ENCODE measurements at places on chromosomes 12 and 14.

GRCh38 chr14:97137705-97138104 lies 340.5 kb downstream of the VRK1 start:
- DNase-seq = no peak

- DNase-seq = no peak
Observed at GRCh38 chr12:45076417-45077026, 25.6 kb upstream of the DBX2 start.

GRCh38 chr14:54105406-54105805 lies 148.8 kb upstream of the BMP4 start:
- no peak for DNase-seq

DNA sequence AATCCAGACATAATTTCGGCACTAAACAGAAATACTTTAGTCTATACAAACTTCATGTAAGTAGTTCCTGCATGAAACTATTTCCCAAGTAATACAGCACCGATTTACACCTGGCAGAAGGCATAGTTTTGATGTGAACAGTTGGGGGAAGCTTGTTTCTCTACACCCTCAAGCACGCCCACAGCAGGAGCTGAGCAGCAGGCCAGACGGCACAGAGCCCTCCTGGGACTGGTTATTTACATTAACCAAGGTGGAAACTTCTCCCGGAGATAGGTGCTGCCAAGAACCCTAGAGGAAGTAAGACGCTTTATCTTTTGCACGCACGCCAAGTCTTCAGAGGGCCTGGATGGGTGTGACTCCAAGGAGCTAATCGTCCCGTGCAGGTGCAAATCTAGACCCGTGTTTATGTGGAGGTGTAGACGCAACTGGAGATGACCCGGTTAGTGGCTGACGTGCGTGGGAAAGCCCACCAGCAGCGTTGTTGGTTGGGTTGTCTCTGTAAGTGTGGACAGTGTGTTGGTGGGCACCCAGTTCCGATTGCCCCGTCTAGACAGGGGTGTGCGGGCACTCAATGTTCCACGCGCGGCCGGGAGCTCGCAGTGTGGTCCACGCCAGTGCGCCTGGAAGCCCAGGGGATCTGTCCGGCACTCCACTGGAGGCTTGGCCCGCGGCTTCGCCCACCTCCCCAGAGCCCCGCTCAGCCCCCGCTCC lies 767 bp upstream of the TCP11L2 start:
- DNase-seq = no peak

DNA sequence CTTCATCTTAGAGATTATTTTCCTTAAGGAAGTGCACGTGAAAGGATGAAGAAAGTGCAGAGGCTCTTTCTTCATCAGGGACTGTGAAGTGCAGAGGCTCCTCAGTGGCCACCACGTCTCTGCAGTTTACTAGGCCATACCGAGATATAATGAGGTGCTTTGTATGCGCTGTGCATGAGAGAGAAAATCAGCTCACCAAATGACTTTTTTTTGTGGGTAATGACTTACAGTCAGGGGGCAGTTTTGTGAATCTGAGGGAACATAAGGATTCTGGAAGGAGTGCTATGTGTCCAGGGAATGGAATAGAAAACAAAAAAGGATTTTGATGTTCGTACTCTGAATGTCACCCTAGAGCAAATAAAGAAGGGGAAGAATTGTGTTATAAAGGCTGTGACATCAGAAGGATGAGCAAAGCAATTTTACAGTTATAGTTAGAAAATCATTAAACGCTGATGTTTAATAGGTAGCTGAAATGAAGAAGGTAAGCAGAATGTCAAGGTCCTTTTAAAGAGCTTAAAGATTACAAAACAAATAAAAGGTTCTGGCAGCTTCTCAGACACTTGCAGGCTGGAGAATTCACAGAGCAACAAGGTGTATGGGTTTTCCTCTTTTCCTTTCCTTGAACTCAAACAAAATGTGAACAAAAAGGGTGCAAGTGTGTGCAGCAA lies 247.5 kb upstream of the NOVA1 start:
- no peak for DNase-seq

DNA sequence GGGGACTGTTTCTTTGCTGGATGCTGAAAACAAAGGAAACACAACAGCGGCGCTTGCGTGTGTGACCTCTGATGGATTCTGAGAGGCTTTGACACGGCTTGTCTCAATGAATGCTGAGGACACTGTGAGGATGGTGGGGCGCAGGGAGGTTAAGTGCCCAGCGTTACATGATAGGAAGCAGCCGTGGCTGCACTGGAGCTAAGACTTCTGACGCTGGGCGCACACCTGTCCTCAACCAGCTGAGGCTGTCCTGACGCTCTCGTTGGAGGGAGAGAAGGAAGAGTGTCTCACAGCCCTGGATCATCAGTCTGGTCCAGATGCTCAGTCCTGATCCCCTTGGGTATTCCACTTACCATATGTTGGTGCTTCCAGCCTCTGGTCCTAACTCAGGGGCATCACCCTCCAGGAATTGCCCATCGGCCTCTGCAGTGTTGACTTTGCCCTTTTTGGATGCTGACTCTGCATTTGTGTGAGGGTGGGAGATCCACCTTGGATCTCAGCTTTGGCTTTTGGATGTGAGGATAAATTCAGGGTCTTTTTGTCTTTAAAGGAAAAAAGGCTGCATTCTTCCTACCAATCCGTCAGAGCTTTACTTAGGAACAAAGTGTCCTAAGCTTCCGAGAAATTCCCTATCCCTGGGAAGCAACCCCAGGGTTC lies 125.2 kb downstream of the ZNF664 start:
- DNase-seq = no peak

GRCh38 chr14:68208626-68209317 lies 389.2 kb downstream of the RAD51B start:
- DNase-seq = no peak

- no peak for DNase-seq
Observed at GRCh38 chr12:46442239-46442638, 69.7 kb upstream of the SLC38A2 start.

DNA sequence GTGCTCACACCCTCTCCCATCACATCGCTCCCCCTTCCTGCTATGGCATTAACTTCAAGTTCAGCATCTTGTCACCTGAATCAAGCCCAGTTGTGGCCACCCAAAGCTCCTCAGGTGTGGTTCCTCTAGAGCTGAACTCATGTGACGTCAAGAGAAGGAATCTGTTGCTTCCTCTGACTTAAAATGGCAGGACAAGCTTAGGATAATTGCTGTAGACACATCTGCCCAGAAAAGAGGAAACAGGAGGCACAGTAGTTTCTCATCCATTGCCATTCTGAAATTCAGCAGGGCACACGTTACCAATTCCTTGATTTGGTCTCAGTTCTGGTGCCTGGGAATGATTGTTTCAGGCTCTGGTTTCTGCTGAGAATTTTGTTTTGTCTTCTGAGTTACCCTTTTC lies 52.1 kb downstream of the RCOR1 start:
- DNase-seq = no peak

DNA sequence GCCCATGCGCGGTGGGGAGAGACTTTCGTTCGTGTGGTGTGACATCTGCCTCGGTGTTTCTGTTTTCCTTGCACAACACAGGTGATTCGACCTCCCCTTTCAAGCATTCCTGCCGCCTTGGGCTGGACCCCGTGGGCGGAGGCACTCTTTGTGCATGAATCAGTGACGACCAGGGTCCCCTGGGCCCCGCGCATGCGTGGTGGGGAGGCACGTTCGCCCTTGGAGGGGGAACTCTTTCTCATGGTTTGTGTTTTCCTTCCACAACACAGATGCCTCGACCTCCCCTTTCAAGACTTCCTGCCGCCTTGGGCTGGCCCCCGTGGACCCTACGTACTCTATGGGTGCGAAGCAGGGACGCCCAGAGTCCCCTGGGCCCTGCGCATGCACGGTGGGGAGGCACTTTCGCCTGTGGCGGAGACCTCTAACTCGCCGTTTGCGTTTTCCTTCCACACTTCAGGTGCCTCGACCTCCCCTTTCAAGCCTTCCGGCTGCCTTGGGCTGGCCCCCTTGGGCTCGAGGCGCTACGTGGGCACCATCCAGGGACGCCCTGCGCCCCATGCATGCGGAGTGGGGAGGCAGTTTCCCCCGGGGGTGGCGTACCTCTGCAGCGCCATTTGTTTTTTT lies 340.9 kb downstream of the ALG10 start:
- DNase-seq = no peak

DNA sequence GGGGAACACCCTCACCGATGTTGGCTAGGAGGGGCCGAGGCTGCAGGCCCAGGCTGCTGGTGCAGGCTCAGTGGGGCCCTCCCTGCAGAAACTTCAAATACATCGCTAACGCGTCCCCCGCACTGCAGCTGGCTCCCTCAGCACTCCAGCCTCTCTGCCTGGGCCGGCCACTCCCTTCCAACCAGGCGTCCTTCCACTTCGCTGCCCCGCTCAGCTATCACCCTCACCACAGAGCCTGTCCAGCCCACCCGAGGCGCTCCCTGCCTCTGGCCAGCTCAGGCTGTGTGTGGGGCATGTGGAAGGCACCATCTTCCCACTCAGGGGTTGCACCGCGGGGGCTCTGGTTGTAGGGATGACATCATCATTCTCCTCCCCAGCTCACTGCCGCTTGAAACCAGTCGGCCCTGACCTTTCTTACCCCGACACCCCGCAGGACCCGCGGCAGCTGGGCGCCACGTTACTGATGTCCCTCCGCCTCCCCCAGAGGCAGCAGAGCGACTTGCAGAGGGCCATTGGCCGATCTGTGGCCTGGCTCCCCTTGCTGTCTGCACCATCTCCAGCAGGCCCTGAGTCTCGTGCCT lies 199.9 kb upstream of the RTL1 start:
- no peak for DNase-seq

DNA sequence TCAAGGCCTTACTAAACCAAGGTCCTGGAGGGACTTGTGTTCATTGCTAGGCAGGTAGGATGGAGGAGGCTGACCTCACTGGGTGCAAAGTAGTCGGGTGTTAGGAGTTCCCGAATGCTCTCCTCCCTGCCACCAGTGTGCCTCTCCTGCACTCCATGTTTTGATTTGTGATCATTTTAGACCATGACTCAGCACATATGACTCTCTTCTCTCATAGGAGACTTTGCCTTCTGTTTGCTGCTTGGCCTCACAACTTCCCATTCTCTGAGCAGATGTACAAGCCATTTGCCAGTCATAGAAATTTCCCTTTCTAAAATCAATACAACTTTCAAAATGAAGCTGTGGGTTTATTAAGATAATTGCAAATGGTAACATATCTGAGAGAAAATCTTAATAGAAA lies 46.6 kb upstream of the LRIG3 start:
- DNase-seq = no peak

DNA sequence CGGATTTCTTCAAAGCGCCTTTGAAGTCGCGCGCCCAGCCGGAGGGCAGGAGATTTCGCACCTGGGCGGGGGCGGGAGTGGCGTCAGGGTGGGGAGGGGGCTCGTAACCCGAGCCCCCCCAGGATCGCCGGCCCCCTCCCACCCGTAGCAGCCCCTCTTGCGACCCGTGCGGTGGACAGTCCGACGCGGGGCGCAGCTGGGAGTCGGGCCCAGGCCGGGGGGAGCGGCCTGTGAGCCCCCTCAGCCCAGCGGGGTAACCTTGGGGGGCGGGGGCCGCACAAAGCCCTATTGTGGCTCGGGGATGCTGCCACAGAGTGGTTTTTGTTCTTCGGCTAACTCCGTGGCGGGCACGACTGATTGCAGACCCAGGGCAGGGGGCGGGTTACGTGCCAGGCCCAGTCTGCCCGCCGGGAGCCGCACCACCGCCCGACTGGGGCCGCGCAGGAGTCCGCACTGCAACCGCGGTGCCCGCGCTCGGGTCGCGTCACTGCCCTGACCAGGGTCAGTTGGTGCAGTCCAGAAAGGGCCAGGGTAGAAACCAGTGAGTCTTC lies 4.2 kb upstream of the AAAS start:
- peak; percentile 48 for DNase-seq

DNA sequence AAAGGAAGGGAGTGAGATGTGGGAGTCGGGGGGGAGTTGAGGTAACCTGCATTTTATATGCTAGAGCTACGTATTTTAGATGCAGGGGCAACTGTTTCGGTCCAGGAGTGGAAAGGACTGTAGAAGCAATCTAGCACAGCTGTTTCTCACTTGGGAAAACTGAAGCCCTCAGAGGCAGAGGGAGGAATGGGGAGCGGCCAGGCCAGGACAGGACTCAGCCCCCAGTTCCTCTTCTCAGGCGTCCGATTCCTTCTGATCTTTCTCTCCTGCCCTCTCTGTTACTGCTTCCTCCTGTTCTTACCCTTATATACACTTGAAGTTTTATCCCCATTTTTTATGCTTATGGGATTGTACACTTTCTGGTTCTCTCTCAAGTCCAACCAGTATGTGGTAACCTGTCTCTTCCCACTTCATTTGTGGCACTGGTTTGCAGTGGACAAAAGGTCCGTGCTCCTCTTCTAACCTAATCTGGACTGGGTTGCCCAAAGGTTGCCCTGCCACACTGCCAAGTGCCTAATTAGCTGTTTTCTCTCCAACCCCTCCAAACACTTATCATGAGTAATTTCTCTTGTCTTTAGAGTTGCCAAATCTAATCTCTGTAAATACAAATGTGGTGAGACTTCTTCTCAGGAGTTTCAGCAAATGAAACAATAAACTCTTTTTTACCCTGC lies 16.2 kb downstream of the LPCAT3 start:
- DNase-seq = peak; percentile 21

- DNase-seq = no peak
Observed at GRCh38 chr12:126488806-126489205, 1423.6 kb downstream of the AACS start.

- no peak for DNase-seq
Observed at GRCh38 chr12:106717673-106718072, 56.8 kb upstream of the RIC8B start.

- no peak for DNase-seq
Observed at GRCh38 chr12:59408431-59408830, 187.4 kb upstream of the SLC16A7 start.

DNA sequence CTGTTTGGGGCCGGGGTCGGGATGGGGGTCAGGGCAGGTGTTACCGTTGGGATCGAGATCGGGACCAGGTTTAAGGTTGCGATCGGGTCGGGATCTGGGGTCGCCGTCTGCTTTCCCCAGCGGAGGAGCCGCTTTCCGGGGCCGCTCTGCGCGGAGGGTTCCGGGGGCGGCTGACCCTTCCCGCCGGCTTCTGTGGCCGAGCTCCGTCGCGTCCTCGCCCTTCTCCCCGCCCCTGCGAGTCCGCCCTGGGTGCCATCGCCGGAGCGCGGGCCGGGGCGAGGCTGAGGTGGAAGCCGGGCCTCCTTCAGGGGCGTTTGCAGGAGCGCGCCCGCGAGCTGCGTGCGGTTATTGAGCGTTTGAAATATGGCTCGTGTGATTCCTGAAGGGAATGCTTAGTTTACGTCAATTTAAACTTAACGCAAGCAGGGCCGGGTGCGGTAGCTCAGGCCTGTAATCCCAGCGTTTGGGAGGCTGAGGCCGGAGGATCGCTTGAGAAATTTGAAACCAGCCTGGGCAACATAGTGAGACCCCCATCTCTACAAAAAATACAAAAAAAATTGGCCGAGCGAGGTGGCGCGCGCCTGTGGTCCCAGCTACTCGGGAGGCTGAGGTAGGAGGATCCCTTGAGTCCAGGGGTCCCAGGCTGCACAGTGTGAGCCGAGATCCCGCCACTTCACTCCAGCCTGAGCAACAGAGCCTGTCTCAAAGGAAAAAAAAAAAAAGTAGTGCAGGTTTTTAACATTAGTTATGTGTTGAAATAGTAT lies 620 bp downstream of the PGAM5 start:
- DNase-seq = peak; percentile 54

All from suppressor macrophage treated with lipopolysaccharide for 1 hour (primary cell).